ENCODE measurements at places on chromosomes 4 and X. TPM values are rescaled to one million over a fixed set of nuclear protein-coding genes. Genes with fewer than 3 reads are reported as not detected.

DNA sequence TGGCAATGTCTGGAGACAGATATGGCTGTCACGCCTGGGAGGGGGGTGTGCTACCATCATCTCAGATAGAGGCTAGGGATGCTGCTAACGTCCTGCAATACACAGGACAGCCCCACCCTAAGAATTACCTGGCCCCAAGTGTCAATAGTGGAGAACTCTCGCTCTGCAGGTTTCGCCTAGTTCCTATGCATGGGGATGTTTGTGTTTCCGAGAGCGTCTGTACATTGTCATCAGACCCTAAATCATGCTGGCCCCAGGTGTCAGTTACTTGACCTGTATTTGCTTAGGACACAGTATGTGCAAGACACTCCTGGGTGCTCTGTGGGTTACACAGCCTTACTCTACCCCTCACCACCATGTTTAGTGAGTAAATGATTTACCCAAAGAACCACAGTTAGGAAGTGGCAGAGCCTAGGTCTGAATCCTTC lies 90.8 kb downstream of the AFF1 start:
- no peak for DNase-seq

GRCh38 chrX:149259241-149259640 lies 245.9 kb downstream of the IDS start:
- no peak for DNase-seq

Gene FGFBP2
- 0.50 TPM for total RNA-seq

Gene SPATA18
- total RNA-seq: 0.18 TPM

GRCh38 chr4:4344915-4345527 lies 41.9 kb upstream of the NSG1 start:
- no peak for DNase-seq

DNA sequence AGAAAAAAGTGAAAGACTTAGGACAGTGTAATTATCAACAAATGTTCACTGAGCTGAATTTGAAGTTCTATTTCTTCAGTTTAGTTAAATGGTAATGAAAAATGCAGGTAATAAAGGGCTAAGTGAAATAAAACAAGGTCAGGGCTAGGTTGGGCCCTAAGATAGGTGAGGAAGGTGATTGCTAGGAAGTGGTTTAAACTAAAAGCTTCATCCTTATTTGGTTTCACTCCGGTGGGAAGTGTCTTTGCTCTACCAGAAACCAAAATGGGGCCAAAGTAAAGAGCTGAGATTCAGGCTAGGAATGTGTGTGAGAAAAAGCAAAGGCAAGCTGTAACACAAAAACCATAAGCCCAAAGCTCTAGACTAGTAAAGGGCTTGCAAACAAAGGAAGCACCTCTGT lies 31.0 kb downstream of the TAB3 start:
- no peak for DNase-seq

DNA sequence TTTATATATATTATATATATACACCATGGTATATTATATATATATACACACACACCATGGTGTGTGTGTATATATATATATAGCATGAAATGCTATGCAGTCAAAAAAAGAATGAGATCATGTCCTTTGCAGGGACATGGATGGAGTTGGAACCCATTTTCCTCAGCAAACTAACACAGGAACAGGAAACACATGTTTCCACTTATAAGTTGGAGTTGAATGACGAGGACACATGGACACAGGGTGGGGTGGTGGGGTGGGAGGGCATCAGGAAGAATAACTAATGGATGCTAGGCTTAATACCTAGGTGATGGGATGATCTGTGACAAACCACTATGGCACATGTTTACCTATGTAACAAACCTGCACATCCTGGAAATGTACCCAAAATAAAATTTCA lies 293.6 kb upstream of the NDST3 start:
- DNase-seq: no peak

Gene ADAMTS3
- not detected for total RNA-seq

DNA sequence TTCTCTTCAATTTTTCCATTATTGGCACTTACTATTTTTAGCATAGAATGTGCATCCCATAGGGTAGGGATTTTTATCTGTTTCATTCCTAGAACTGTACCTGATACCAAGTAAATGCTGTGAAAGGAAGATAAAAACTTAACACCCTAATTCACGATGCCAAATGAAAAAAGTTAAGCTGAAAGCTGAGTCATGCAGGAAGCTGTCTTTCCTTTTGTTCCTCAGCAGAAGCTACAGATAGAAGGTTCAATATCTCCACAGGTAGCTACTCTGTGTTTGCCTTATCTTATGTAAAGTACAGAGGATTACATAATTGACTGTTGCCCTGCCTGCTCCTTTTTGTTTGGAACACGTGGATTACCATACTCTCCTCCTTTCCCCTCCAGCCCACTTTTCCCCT lies 77.0 kb downstream of the LRP2BP start:
- DNase-seq: no peak

DNA sequence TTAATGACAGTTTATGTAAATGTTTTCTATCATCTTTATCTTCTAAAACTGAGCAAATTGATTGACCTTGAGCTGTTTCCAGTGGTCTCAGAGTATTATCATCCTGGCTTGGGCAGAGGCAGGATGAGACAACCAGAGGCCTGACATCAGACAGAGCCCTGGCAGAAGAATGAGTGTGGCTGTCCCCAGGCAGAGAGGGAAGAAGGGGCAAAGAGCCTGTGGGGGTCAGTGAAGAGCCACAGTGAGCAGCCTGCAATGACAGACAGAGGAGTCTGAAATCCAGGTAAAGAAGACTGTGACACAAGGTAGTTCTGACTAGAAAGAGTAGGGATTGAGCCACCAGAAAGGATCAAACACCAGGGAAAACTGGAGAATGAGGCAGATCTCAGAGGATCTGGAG lies 182.4 kb upstream of the ARSJ start:
- no peak for DNase-seq
